Epithelial cell of prostate (primary cell): ENCODE measurements at places on chromosomes 4 and X.

DNA sequence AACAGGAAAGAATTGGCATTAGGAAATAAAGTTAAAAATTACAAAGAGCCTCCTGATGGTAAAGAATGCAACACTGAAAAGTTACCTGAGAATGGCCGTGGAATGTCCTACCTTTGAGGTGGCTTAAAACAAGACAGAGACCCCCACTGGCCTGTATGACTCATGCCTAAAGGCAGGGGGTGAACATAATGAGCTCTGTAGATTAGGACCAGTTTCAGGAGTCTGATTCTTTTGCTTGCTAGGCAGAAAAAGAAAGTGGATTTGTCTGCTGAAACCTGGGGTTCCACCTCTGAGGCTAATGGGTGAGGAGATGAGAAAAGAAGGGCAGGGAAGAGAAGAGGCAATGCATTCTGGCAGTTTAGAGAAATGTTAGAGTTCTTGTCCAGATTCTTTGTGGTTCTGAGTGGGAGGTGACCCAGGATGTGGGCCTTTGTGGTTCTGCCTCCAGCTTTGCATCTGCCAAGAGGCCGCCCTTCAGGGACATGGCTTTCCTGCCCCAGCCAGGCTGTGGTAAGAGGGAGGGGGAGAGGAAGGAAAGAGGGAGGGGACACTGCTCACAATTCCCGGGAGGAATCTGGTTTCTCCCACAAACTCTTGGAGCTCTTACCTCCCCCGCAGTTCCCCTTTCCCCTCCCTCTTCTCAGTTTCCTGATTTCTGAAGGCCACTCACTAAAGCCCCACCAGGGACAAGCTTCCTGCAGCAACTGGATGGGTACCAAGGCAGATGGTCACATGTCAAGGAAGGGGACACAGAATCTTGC lies 109.6 kb downstream of the EFNB1 start:
- no peak for DNase-seq

DNA sequence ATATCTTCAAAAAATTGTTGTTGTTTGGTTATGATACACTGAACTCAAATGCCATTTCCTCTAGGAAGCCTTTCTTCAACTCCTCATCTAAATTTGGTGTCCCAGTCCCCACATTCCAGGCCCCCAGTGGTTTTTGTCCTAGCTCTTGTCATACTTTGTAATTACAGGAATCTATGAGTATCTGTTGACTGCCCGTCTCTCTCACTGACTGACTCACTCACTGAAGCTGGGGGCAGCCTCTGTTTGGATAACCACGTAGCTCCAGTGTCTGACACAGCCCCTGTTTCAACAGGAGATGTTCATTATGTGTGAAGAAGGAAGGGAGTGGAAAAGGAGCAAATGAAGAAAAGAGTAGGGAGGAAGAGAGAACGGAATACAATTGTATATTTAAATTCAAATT lies 284.1 kb upstream of the TENM3 start:
- DNase-seq: peak; percentile 64

- DNase-seq: peak; percentile 10
These were observed 104.0 kb upstream of the ARHGEF9 start for GRCh38 chrX:63889001-63889400.

DNA sequence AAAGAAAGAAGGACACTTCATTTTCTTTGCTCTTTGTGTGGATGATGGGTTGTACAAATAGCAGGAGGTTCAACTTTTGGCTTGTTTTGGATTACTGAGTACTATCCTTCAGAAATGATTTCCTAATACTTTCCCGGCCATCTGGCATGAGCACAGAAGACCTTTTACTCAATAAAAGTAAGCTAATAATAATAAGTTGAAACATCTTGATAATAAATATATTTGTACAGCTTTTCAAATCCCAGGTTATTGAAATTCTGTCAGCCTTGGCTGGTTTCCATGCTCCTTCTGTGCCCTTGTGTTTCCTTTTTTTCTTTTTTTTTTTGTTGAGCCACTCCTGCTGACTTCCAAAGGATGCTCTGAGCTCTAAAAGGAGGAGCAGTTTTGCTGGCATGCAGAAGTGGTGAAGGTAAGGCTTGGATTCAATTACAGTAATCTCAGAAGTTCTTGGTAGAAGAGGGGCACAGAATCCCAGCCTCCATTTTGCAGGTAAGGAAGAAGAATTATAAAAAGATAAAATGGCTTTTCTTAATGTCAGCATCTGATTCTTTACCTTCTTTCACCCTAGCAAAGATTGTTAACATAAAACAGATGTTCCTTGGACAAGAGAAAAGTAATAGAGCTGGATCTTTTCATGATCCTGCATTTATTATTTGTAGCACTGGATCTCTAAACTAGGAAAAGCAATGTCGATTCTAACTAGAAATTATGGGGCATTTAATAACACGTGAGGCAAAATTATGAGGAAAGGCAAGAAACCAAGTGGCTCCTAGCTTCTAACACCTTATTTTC lies 31.9 kb downstream of the REPS2 start:
- no peak for DNase-seq

- DNase-seq: no peak
These were observed 38.6 kb downstream of the TMEM150C start for GRCh38 chr4:82523179-82523578.

DNA sequence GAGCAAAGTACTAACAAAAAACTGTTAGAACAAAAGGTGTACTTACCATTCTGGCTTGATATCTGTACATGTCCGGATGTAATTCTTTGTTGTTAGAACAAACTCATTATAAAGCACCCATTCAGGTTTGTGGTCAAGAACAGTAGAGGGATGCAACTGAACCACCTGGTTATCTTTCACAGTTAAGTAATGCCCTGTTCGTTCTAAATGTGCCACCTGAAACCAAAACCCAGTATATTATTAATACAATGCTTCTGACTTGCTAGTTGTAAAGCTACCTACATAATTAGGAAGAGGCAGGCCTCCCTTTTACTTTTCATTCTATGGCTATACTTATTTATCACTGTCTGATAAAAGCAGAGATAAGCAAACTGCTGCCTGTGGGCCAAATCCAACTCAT lies 54.8 kb downstream of the DHX15 start:
- no peak for DNase-seq

DNA sequence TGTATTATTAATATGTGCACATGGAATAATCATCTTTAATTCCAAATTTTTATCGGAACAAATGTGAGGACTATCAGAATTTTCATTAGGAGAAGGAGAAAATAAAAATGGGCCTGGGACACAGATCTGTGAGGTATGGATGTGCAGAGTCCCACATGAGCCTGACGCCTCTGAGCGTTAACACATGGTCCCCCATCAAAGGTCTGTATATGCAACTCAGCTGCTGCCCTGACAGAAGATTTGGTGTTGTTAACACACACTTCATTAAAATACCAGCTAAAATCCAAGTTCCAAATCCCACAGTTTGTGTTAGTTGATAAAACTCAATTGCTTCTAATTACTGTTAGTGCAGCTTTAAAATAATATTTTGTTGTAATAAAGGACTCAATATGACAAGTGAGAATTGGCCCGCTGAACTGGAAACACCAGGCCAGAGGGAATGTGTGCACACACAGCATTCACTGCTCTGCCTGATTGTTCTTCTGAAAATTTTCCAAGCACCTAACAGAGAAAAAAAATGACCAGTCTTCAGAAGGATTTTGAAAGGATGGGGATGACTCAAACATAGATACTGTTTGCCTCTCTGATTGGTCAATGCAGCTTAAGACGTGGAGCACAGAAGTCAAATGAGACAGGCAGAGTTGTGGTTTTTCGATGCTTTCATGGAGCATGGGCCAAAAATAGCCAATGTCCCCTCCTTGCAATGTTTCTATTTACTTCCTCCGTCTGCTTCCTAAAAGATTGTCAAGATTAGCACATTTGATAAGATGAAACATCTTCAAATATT lies 266.6 kb downstream of the NKX6-1 start:
- no peak for DNase-seq

GRCh38 chrX:53287493-53288138 lies 6.2 kb upstream of the IQSEC2 start:
- no peak for DNase-seq

DNA sequence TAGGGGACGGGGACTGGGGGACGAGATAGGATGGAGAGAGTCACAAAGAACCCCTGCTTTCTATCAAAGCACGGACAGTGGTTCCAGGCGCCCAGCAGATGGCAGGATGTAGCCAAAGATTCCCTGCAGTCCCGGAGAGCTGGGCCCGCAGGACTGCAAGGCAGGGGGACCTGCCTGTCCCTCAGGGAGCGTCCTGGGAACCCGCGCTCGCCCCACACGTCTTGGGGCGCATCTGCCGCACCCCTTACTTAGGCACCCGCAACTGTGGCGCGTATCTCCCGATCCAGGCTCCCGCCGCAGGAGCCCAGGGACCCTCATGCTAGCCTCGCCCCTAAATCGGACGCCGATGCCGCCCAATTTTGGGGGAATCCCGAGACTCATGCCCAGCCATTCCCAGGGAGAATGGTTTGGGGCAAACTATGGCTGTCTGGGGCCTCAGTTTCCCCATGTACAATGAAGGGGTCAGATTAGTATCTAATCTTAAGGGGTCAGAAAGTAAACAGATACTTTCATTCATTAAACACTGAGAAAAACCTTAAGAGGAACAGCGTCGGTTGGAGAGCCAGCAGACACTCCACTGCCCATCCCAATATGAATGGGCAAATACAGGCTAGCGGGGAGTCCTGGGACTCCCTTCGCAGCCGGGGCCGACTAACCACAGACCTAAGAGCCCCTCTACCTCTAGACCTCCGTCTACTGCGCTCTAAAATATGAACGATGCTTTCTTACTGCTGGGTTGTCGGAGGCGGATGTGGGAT lies 581 bp upstream of the STK32B start:
- DNase-seq: no peak

GRCh38 chr4:186621959-186622553 lies 66.7 kb upstream of the MTNR1A start:
- no peak for DNase-seq

GRCh38 chr4:41324861-41325260 lies 68.1 kb downstream of the UCHL1 start:
- DNase-seq: no peak

DNA sequence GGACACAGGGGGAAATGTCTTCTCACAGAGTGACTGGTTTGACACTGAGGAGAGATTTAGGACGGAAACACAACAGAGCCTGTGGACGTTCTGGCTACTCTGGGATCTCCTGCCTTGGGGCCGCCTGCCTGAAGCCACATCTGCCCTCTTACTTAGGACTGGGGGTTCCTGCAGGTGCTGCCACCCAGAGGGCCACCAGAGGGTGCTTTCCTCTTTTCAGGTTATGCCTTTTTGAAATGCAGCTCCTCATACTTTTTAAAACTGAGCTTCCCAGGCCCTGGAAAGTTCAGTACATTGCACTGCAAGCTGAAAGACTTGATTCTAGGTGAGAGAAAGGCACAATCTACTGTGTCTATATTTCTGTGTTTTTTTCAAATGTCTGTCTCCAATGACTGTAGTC lies 92.2 kb upstream of the PGRMC2 start:
- no peak for DNase-seq

DNA sequence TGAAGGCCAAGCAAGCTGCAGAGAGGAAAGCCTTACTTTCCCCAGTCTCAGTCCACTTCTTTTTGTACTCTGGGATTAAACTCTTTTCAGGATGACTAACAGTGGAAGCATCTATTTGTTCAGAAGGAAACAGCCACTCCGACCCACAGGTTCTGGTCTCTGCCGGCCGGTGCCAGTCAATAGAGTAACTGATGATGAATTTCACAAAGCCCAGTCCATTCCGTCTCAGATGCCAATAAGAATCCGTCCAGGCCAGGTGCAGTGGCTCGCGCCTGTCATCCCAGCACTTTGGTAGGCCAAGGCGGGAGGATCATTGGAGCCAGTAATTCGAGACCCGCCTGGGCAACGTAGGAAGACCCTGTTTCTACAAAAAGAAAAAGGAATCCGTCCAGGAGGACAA lies 58.5 kb upstream of the HELT start:
- DNase-seq: no peak

DNA sequence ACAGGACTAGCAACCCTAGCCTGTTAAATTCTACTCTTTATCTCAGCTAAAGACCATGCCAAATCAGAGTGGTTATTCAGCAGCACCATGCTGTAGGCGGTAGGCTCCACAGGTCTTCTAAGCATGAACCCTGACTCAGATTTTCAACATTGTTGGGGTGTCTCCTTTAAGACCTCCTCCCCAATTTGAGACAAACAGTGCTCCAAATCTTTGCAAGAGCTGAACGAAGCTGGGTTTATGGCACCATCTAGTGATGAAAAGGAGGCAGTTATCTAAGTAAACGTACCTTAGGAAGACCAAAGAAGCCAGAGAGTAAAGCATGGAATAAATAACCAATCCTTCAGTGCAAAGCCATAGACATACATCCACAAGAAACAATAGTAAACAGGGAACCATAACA lies 334.5 kb upstream of the SLC7A11 start:
- DNase-seq: no peak

DNA sequence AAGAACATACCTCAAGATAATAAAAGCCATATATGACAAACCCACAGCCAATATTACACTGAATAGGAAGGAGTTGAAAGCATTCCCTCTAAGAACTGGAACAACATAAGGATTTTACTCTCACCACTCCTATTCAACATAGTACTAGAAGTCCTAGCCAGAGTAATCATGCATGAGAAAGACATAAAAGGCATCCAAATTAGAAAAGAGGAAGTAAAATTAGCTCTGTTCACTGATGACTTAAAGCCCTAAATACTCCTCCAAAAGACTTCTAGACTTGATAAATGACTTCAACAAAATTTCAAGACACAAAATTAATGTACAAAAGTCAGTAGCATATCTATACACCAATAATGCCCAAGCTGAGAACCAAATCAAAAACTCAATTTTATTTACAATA lies 235.7 kb downstream of the NKX6-1 start:
- no peak for DNase-seq

GRCh38 chrX:121639781-121640180 lies 592.4 kb downstream of the GLUD2 start:
- no peak for DNase-seq

- no peak for DNase-seq
These were observed 10.1 kb downstream of the CISD2 start for GRCh38 chr4:102878901-102879300.

- no peak for DNase-seq
These were observed 6.3 kb downstream of the SSR4 start for GRCh38 chrX:153800746-153801145.

GRCh38 chrX:39956803-39957394 lies 140.9 kb downstream of the BCOR start:
- no peak for DNase-seq

GRCh38 chr4:177117256-177117655 lies 192.4 kb upstream of the NEIL3 start:
- DNase-seq: no peak

- no peak for DNase-seq
These were observed 19.8 kb upstream of the GBA3 start for GRCh38 chr4:22672944-22673343.
